ENCODE measurements at places on chromosomes 16 and 17.
A peak's percentile ranks its signal among the peaks of the same experiment; 100 is the strongest.

DNA sequence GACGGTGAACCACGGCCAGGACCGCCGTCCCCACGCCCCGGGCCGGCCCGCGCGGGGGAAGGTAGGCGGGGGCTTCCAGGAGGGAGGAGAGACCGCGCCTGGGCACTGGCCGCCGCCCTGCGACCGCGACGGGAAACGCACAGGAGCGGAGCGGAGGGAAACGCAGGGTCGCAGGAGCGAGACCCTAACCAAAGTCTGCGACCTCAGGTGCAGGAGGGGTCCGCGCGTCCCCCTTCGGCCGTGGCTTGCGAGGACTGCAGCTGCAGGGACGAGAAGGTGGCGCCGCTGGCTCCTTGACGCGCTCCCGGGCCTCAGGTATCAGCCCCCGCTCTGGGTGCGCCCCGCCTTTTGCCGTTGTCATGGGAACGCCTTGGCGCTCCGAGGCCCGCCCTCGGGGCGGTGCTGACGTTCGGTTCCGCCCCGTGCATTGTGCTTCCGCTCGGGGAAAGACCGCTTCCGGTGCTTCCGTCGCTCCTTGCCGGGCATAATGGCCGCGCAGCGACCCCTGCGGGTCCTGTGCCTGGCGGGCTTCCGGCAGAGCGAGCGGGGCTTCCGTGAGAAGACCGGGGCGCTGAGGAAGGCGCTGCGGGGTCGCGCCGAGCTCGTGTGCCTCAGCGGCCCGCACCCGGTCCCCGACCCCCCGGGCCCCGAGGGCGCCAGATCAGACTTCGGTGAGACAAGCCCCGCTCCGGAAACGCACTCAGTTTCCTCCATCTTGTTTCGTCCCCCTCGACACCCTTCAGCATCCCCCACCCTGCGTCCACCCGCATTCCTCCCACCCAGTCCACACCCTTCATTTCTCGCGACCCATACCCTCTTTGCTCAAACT, at the start of gene OVCA2:
Gene OVCA2, plus strand, starts transcription at position 462 of the 829 bp plus-strand sequence. Its CDS starts 26 bp downstream, at position 488.
- DNase-seq, result peak; percentile 98

DNA sequence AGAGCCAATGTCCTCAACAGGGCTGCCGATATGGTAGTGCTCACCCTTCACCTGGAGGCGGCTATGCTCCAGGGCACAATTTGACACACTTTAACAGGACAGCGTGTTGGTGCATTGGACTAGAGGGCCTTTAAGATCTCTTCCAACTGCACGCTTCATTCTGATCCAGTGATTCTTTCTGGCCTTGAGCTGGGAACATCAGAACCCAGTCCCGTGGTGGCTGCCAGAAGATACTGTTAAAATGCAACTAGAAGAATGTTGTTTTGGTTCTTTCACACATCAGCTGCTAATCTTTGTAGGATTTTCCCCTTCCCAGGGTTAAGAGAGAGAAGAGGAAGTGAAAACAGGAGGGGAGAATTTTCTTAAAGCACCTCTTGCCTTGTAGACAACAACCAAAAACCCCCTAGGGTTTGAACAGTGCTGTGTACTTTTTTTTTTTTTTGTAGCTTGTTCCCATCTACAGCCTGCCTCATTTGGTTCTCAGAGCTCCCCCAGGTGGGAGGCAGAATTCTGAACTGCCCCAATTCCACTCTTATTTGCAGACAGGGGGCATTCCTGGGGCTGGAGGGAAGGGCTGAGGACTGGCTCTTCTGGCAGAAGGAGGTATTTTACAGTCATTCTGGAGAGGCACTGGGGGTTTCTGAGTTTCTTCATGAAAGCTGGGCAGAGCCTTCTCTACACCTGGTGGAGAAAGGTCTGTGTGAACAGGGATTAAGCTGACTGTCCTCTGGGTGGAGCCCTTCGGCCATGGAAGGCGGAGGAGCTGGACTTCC, 32.4 kb downstream of the SMARCE1 start:
- DNase-seq, result peak; percentile 57

GRCh38 chr17:47696717-47697642, 3.0 kb downstream of the TBKBP1 start:
- DNase-seq, result no peak

DNA sequence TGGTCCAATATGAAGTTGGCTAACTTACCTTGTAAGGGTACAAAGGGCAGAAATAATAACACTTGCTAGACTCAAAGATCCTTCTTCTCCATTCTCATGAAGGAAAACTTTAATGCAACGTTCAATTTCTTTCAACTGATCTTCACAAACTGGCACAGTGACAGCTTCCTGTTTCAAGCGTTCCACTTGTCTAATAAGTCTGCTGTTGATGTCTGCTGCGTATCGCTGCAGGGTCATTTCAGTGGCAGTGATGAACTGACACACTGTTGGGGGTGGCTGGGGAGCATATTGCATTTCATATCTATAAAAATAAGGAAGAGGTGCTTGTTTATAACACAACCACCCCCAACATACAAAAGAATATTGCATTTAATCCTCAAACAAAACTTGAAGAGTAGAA, 33.5 kb upstream of the ARL6IP1 start:
- no peak for DNase-seq

DNA sequence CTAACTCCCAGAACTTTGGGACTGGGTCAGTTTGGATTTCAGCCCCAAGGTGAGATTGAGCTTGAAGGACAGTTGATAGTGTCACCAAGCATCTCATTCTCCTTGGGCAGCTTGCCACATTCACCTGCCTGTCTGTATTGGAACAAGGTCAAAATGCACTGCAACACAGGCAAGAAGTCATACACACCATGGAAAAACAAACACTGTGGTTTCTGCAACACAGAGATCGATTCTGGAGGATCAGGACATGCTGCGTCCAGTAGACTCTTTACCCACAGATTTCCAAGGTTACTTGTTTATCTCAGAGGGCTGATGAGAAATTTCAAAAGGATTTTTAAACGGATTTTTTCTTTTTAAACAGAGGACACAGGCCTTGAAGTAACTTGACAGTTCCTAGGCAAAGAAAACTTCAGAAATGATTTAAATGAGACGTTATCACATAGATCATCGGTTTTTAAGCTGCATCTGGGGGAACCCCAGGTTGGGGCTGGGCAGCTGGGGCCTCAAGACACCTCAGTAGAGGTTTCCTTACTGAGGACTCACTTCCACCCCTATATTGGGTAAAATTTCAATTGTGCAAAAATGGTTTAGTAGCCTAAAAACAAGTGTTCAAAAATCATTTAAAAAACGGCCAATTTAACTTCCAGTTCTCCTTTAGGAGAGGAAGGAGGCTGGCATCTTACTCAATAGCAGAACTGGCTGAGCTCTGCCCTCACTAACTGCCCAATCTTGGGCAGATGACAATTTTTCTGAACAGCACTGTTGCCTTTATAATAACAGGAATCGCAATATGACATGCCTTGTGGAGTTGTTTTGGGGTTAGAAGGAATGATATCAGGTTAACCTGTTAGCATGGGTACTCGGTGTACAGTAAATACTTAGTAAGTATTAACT, 299.3 kb downstream of the XYLT1 start:
- DNase-seq, result no peak

DNA sequence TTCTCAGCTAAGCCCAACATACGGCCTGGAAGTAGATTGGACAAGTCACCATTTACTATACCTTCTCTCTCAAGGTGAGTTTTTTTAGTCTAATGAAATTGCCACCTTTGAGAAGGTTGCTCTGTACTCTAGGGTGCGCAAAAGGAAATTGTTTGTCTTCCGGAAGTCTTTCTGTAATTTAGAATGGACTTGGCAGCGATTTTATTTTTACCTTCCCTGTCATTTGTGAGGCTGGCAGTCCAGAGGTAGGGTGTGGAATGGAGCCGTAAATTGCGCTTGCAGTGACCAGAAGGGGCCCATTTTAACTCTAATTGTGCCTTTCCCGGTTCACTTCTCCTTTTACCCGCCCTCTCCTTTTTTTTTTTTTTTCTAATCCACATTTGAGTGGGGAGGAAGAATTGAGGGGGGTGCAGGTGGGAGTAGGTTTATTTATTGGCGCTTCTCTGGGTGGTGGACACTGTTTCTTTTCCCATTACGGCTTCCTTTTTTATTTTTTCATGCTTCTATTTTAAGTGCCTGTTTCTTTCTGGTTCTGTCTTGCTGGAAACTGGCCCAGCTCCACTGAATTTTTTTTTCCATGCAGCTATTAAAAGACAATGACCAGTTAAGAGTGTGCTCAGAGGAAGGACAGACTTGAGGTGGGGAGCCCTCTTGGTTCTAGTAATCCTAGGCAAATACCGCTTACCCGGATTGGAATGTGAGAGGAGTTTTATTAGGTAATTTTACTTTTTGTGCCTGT, 89.7 kb upstream of the CLEC18A start:
- DNase-seq, result no peak

- no peak for DNase-seq
Measured at GRCh38 chr17:38864636-38865398, 5.0 kb upstream of the LASP1 start.

GRCh38 chr17:19579867-19580565, 46.4 kb downstream of the SLC47A1 start:
- peak; percentile 22 for DNase-seq

GRCh38 chr16:2087748-2088631, 40.2 kb downstream of the TSC2 start:
- DNase-seq, result no peak

- DNase-seq, result peak; percentile 31
Measured at GRCh38 chr17:60971515-60972369, 294.1 kb downstream of the BCAS3 start.
